ENCODE measurements at places on chromosomes 1 and 21. TPM values are rescaled to one million over a fixed set of nuclear protein-coding genes. Genes with fewer than 3 reads are reported as not detected.

GRCh38 chr1:53130878-53131589 is 11.4 kb downstream of the SLC1A7 start:
- no peak for DNase-seq

DNA sequence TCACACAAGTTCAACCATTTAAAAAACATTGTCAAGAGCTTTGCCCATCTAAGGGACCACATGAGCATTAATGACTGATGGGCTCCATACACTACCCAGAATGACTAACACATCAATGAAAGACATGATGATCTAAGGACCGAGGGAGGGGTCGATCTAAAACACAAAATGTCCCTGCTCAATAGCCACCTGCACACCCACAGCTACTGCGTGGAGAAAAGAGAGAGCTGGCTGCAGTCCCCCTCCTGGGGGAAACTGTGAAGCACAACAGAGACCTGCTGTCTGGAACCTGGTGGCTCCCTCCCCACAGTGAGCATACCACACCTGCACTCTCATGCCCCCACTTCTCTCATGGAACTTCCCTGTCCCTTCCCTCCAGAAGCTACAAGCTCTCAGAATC is 130.1 kb upstream of the ERG start:
- DNase-seq = no peak

- DNase-seq = no peak
Observed at GRCh38 chr21:41772351-41773080, 5.7 kb upstream of the RIPK4 start.

- DNase-seq = no peak
Observed at GRCh38 chr21:17514124-17514845, 1.4 kb downstream of the CXADR start.

DNA sequence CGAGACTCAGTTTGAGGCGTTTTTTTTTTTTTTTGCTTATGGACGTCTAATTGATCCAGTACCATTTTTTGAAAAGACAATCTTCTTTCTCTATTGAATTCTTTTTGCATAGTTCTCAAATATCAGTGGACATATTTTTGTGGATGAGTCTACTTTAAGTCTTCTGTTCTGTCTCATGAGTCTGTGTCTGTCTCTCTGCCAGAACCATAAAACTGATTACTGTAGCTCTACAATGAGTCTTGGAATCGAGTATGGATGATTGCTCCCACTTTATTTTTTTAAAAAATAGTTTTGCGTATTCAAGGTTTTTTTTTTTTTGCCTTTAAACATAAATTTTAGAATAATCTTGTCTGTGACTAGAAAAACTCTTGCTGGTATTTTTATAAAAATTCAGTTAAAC is 323.5 kb downstream of the ZNF326 start:
- no peak for DNase-seq

CHI3L2 gene
- total RNA-seq = not detected

DNA sequence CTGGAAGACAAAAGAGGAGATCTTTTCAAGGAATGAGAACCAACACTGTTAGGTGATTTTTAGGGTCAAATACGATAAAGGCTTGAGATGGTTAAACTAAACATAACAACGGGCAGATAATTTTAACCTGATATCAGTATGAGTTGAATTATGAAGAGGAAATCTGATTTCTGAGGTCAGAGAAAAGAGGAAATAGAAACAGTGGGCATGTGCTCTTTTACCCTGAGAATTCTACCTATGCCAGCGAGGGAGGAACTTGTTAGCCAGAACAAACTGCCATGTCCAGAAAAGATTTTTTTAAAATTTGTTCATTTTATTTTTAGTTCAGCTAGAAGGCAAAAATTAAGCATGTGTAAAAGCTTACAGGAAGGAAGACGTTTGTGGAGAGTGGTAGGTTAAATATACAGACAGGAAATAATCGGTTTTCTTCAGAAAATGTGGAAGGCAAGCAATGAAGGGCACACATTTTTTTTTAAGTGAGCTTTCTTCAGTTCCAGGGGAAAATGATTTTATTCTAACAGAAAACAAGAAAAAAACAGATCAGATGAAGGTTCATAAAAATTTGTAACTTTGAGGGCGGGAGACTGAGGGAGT is 1745.3 kb downstream of the MRPL39 start:
- DNase-seq = no peak

SLC9C2 gene
- not detected for total RNA-seq

GJA8 gene
- total RNA-seq = not detected
